Type B pancreatic cell (in vitro differentiated cells): ENCODE measurements at places on chromosomes 7 and 10. TPM values are rescaled to one million over a fixed set of nuclear protein-coding genes. Genes with fewer than 3 reads are reported as not detected.

LEP gene
- not detected in 2 replicates for total RNA-seq

PDZD7 gene
- 1.4 and 2.0 TPM in 2 replicates for total RNA-seq

CPA1 gene
- total RNA-seq: 0.41 TPM in 1 of 2 replicates, not detected in the other

LRRC18 gene
- not detected in 2 replicates for total RNA-seq

MKI67 gene
- total RNA-seq: 40.5 and 104 TPM in 2 replicates

MYO3A gene
- 11.2 and 12.5 TPM in 2 replicates for total RNA-seq

PDE6C gene
- total RNA-seq: not detected in 2 replicates

DNA sequence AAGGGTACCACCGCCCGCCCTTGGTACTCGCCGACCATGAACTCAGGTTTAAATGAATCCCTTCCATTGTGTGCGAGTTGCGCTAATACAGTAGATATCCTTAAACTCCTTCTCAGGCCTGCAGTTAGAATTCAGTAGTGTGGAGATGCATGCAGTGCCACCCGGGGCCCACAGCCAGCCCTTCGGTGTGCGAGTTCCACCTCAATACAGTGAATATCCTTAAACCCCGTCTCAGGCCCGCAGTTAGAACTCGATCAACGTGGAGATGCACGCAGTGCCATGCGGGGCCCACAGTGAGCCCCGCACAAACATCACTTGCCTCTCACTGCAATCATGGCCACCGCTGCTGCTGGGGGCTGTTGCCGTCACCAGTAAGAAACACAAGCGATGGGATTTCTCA lies 261.9 kb downstream of the MAD1L1 start:
- peaks cover 30% of the 10 kb centered on the region for H3K36me3 ChIP-seq
- no peaks in the 10 kb centered on the region for H3K27me3 ChIP-seq
- peaks cover 15% of the 10 kb centered on the region for H3K4me1 ChIP-seq
- no peak overlapping the region for H3K4me3 ChIP-seq
- DNase-seq: no peak

- H3K36me3 ChIP-seq: no peaks in the 10 kb centered on the region
- DNase-seq: no peak
- H3K4me1 ChIP-seq: peaks cover 25% of the 10 kb centered on the region
- no peak overlapping the region for H3K4me3 ChIP-seq
- H3K27ac ChIP-seq: peak overlapping the region; percentile 76
- peaks cover 2% of the 10 kb centered on the region for H3K27me3 ChIP-seq
These were observed 27.0 kb downstream of the CALML3 start for GRCh38 chr10:5551531-5552375.

GRCh38 chr7:110420788-110421187 lies 670.1 kb upstream of the LRRN3 start:
- H3K27ac ChIP-seq: no peak overlapping the region
- peaks cover 6% of the 10 kb centered on the region for H3K4me1 ChIP-seq
- no peaks in the 10 kb centered on the region for H3K36me3 ChIP-seq
- H3K4me3 ChIP-seq: no peak overlapping the region
- no peaks in the 10 kb centered on the region for H3K27me3 ChIP-seq
- no peak for DNase-seq

- H3K27ac ChIP-seq: no peak overlapping the region
- DNase-seq: no peak
- peaks cover 42% of the 10 kb centered on the region for H3K27me3 ChIP-seq
These were observed 177.2 kb upstream of the KLF14 start for GRCh38 chr7:130910949-130911944.

- H3K4me3 ChIP-seq: no peak overlapping the region
- H3K27ac ChIP-seq: no peak overlapping the region
- H3K27me3 ChIP-seq: no peaks in the 10 kb centered on the region
- DNase-seq: no peak
- no peaks in the 10 kb centered on the region for H3K36me3 ChIP-seq
These were observed 278.4 kb downstream of the PHF14 start for GRCh38 chr7:11252011-11252607.

DNA sequence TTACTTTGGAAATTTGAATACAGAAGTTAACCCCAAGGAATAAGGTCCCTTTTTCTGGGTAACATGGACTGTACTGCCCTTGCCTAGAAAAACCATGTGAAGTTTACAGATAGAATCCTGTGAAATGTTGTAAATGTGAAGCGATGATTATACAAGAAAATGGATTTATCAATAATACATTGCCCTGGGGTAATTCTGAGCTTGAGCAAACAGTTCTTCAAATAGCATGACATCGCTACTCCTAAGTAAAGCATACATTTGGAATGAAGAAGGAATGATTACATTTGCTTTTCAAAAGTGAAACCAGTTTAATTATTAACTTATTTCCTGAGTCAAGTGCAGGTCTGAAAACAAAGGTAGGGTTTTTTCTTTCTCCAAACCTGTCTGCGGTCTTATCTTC lies 43.3 kb upstream of the FZD8 start:
- H3K4me3 ChIP-seq: no peak overlapping the region
- no peaks in the 10 kb centered on the region for H3K36me3 ChIP-seq

DNA sequence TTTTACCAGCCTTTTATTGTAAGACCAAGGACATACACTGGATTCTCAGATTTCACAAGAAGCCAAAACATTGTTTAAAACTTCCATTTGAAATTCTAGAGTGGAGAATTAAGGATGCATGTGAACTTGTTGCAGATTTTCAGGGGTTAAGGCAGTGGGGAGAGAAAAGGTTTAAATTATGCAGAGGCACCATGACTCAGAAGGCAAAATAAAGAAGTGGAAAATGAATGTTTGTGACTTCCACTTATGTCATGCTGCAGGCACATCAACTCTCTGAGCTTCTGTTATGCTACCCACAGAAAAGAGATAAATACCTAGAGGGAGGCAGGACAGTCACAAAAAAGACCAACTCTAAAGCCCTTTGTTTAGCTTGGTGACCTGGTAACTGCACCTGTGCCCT lies 84.4 kb upstream of the BET1 start:
- DNase-seq: no peak
- H3K27ac ChIP-seq: no peak overlapping the region
- no peaks in the 10 kb centered on the region for H3K36me3 ChIP-seq
- H3K27me3 ChIP-seq: peaks cover 47% of the 10 kb centered on the region
- H3K4me1 ChIP-seq: peaks cover 3% of the 10 kb centered on the region

DNA sequence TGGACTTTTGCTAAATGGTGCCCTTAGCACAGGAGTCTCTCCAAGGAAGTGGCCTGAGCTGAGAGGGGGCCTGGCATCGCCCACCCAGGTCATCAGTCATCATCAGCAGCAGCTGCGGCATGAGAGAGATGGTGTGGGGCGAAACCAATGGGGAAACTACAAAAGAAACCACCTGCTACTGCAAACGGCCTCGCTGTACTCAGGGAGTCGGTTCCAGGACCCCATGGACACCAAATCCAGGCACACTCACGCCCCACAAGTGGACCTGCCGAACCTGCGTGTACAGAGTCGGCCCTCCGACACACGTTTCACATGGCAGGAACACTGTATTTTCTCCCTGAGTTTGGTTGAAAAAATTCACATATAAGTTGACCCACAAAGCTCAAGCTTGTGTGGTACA lies 37.8 kb downstream of the DIP2C start:
- H3K27ac ChIP-seq: no peak overlapping the region
- DNase-seq: peak; percentile 52
- peaks cover 28% of the 10 kb centered on the region for H3K4me1 ChIP-seq
- no peak overlapping the region for H3K4me3 ChIP-seq

DNA sequence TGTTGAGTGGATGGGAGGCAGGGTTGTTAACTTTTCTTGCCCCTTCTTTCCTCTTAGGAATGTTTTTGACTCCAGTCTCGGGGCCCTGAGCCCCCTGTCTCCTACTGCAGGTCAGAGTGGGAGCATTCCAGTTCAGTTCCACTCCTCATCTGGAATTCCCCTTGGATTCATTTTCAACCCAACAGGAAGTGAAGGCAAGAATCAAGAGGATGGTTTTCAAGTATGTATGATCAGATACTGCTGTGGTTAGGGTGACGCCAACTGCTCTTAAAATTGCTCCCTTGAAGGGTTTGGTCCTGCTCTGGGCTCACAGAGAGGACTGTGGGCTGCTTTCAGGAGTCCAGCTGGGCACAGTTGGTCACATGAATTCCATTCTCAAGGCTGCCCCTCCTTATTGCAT lies 22.0 kb downstream of the VWA2 start:
- peaks cover 3% of the 10 kb centered on the region for H3K36me3 ChIP-seq
- H3K4me3 ChIP-seq: no peak overlapping the region
- H3K4me1 ChIP-seq: peaks cover 22% of the 10 kb centered on the region
- DNase-seq: no peak
- H3K27me3 ChIP-seq: no peaks in the 10 kb centered on the region
- no peak overlapping the region for H3K27ac ChIP-seq

GRCh38 chr7:7099584-7100014 lies 82.7 kb upstream of the C1GALT1 start:
- H3K36me3 ChIP-seq: no peaks in the 10 kb centered on the region
- H3K27ac ChIP-seq: peak overlapping the region; percentile 90
- H3K27me3 ChIP-seq: no peaks in the 10 kb centered on the region

GRCh38 chr10:91677911-91678310 lies 45.0 kb upstream of the PPP1R3C start:
- no peaks in the 10 kb centered on the region for H3K36me3 ChIP-seq
- H3K4me1 ChIP-seq: peaks cover 14% of the 10 kb centered on the region
- H3K27ac ChIP-seq: no peak overlapping the region
- no peak overlapping the region for H3K4me3 ChIP-seq

- H3K36me3 ChIP-seq: no peaks in the 10 kb centered on the region
- no peak for DNase-seq
- H3K27me3 ChIP-seq: no peaks in the 10 kb centered on the region
- H3K4me1 ChIP-seq: peaks cover 4% of the 10 kb centered on the region
- H3K4me3 ChIP-seq: no peak overlapping the region
These were observed 72.6 kb downstream of the OSBPL3 start for GRCh38 chr7:24907311-24907886.

DNA sequence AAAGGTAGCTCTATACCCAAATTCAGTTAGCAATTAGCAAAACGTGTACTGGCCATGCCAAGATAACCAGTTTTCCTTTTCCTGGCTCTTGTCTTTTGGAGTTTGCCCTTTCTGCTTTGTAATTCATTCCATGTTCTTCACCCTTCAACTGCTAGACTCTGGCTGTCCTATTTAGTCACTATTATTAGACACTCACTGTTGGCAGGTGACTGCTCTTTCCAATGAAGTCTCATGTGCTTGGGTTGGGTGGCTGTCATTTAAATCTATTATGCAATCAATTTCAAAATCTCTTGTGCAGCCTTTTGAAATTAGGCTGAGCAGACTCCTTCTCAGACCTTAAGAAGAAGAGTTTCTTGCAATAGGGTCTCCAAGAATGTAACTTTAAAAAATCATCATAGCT lies 266.5 kb downstream of the GPR158 start:
- DNase-seq: no peak
- no peaks in the 10 kb centered on the region for H3K27me3 ChIP-seq
- no peaks in the 10 kb centered on the region for H3K36me3 ChIP-seq
- no peak overlapping the region for H3K4me3 ChIP-seq
- no peaks in the 10 kb centered on the region for H3K4me1 ChIP-seq

DNA sequence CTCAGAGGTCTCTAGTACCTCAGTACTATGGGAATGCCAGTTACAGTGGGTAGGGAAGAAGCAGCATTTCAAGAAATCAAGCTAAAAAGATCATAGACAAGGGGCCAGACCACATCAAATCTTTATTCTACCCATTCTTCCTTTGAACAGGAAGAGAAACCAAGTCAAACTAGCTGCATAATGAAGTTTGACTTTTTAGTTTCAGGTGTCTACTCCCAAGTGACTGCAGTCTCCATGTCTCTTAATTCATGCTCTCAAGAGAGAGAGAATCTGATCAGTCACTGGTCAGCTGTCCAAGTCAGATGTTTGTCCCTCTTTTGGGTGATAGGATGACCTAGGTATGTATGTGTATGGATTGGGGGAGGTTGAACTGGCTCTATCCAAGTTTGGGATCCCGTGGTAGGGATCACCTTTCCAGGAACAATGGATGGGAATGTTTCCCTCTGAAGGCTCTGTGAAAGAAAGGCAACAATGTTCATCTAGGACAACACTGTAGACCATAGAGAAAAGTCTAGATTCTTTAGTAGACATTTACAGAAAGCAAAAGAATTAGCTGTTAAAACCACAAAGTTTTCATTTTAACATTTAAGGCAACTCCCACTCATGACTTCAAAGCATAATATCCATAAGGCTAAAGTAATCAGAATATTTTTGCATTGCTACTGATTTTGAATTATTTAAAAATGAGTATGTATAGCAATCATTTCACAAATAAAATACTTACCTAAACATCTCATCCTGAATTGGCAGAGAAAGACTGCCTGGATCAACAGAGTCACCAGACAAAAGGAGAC lies 30.1 kb upstream of the PRTFDC1 start:
- H3K4me1 ChIP-seq: no peaks in the 10 kb centered on the region
- DNase-seq: no peak
- H3K27ac ChIP-seq: no peak overlapping the region

DNA sequence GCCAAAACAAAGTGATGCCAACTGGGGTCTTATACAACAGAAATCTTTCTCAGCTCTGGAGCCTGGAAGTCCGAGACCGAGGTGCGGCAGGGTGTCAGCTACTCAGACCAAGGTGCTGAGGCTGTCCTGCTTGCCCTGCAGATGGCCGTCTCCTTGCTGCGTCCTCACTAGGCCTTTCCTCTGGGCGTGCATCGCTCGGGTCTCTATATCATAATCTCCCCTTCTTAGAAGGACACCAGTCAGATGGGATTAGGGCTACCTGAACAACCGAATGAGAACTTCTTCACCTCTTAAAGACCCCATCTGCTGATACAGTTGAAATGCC lies 244.7 kb downstream of the EBF3 start:
- H3K27ac ChIP-seq: no peak overlapping the region
- peaks cover 15% of the 10 kb centered on the region for H3K36me3 ChIP-seq
- no peaks in the 10 kb centered on the region for H3K4me1 ChIP-seq
- no peaks in the 10 kb centered on the region for H3K27me3 ChIP-seq

- H3K4me1 ChIP-seq: peaks cover 32% of the 10 kb centered on the region
- DNase-seq: no peak
- peak overlapping the region; percentile 52 for H3K27ac ChIP-seq
- H3K27me3 ChIP-seq: no peaks in the 10 kb centered on the region
- no peak overlapping the region for H3K4me3 ChIP-seq
- peaks cover 9% of the 10 kb centered on the region for H3K36me3 ChIP-seq
These were observed 54.2 kb downstream of the DIP2C start for GRCh38 chr10:635088-635861.

DNA sequence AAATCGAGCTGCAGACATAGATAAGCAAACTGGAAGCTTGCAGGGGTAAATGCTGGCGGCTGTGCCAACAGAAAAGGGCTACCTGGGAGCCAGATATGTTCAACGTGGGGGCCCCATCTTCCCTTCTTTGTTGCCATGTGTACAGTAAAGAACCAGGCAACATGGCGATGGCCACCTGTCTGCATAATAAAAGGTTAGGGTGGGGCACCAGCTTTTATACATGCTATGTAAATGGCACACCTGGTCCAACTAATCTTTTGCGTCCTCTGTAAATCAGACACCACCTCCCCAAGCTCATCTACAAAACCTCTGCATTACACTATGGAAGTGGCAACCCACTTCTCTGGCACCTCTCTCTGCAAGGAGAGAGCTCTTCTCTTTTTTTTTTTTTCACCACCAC lies 13.9 kb downstream of the BUD31 start:
- peaks cover 6% of the 10 kb centered on the region for H3K36me3 ChIP-seq
- no peak overlapping the region for H3K4me3 ChIP-seq
- H3K4me1 ChIP-seq: no peaks in the 10 kb centered on the region
- no peak overlapping the region for H3K27ac ChIP-seq
- no peaks in the 10 kb centered on the region for H3K27me3 ChIP-seq

GRCh38 chr10:52747694-52748093 lies 24.9 kb downstream of the MBL2 start:
- no peaks in the 10 kb centered on the region for H3K27me3 ChIP-seq
- H3K27ac ChIP-seq: no peak overlapping the region
- H3K4me1 ChIP-seq: no peaks in the 10 kb centered on the region
- no peaks in the 10 kb centered on the region for H3K36me3 ChIP-seq

- DNase-seq: no peak
- H3K27ac ChIP-seq: no peak overlapping the region
- H3K4me1 ChIP-seq: no peaks in the 10 kb centered on the region
- H3K4me3 ChIP-seq: no peak overlapping the region
These were observed 299.1 kb downstream of the LHFPL3 start for GRCh38 chr7:104627516-104627915.
